Activated CD4-positive, alpha-beta T cell treated with anti-CD3 and anti-CD28 coated beads, Interleukin-2, amount 10 ng/mL, durations not matched to agents 24 days and 14 days (primary cell): ENCODE measurements at places on chromosomes 6 and 20. TPM values are rescaled to one million over a fixed set of nuclear protein-coding genes. Genes with fewer than 3 reads are reported as not detected.
A peak's percentile ranks its signal among the peaks of the same experiment; 100 is the strongest.

GRCh38 chr6:90365565-90366219, 69.0 kb upstream of the BACH2 start:
- H3K27ac ChIP-seq, result no peak overlapping the region
- peaks cover 16% of the 10 kb centered on the region for H3K4me1 ChIP-seq
- peak; percentile 32 for DNase-seq
- peaks cover 10% of the 10 kb centered on the region for H3K27me3 ChIP-seq
- no peaks in the 10 kb centered on the region for H3K36me3 ChIP-seq
- H3K4me3 ChIP-seq, result no peak overlapping the region

- peaks cover 12% of the 10 kb centered on the region for H3K36me3 ChIP-seq
- no peak overlapping the region for H3K4me3 ChIP-seq
Measured at GRCh38 chr6:15596186-15596896, 66.5 kb downstream of the DTNBP1 start.

GRCh38 chr6:134954272-134955000, 4.5 kb upstream of the ALDH8A1 start:
- H3K4me3 ChIP-seq, result no peak overlapping the region
- H3K27ac ChIP-seq, result no peak overlapping the region
- peaks cover 13% of the 10 kb centered on the region for H3K36me3 ChIP-seq
- peaks cover 13% of the 10 kb centered on the region for H3K4me1 ChIP-seq
- H3K27me3 ChIP-seq, result no peaks in the 10 kb centered on the region

DNA sequence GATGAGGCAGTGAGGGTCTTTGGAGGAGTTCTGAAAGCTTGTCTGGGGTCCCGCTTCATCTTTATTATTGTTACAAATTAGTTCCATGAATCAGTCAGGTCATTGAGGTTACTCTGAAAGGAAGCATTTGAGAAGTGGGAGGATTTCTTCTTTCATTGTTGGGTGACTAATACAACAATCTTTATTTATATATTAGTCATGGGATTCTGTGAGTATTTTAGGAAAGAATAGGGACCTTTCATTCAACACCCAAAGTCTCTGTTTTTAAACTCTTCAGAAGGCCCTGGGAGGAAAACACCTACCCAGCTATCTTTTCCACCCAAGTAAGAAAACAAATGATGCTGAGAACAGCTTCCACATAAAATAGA, 98.3 kb downstream of the SOD2 start:
- no peak overlapping the region for H3K4me3 ChIP-seq
- H3K27ac ChIP-seq, result peak overlapping the region; percentile 76
- no peak for DNase-seq
- H3K36me3 ChIP-seq, result no peaks in the 10 kb centered on the region
- H3K4me1 ChIP-seq, result peaks cover 8% of the 10 kb centered on the region

- no peak for DNase-seq
- peaks cover 4% of the 10 kb centered on the region for H3K4me1 ChIP-seq
- no peak overlapping the region for H3K27ac ChIP-seq
- H3K27me3 ChIP-seq, result no peaks in the 10 kb centered on the region
Measured at GRCh38 chr6:42923666-42924065, 5.6 kb upstream of the CNPY3 start.

- no peak for DNase-seq
- no peaks in the 10 kb centered on the region for H3K4me1 ChIP-seq
- H3K27ac ChIP-seq, result no peak overlapping the region
- no peak overlapping the region for H3K4me3 ChIP-seq
- H3K36me3 ChIP-seq, result no peaks in the 10 kb centered on the region
- H3K27me3 ChIP-seq, result peaks cover 4% of the 10 kb centered on the region
Measured at GRCh38 chr6:1099264-1099663, 212.6 kb upstream of the FOXQ1 start.

GRCh38 chr6:30844118-30844535, 40.2 kb upstream of the DDR1 start:
- H3K4me3 ChIP-seq, result no peak overlapping the region
- peaks cover 21% of the 10 kb centered on the region for H3K4me1 ChIP-seq
- H3K27me3 ChIP-seq, result no peaks in the 10 kb centered on the region
- DNase-seq, result no peak
- H3K27ac ChIP-seq, result no peak overlapping the region

DNA sequence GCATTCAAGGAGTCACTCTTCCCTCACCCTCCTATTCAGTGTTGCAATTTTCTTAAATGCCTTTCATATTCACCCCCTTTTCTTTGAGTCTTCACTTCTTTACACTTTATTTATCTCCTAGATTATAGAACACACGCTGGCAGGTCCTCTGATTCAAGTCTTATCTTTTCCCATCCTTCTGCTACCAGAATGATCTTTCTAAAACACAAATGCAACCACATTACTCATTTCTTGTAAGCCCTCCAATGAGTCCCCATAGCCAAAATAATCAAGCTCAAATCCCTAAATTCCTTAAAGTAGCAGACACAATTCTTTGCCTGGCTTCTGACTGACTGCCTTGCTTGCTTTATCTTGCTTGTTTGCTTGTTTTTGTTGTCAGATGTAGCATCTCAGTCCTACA, 920.0 kb downstream of the TFAP2A start:
- no peaks in the 10 kb centered on the region for H3K27me3 ChIP-seq
- H3K4me3 ChIP-seq, result no peak overlapping the region
- H3K27ac ChIP-seq, result no peak overlapping the region
- no peaks in the 10 kb centered on the region for H3K36me3 ChIP-seq

GRCh38 chr6:134079406-134079921, 27.0 kb upstream of the SLC2A12 start:
- peaks cover 6% of the 10 kb centered on the region for H3K27me3 ChIP-seq
- no peak overlapping the region for H3K27ac ChIP-seq
- no peak overlapping the region for H3K4me3 ChIP-seq
- H3K4me1 ChIP-seq, result peaks cover 17% of the 10 kb centered on the region
- H3K36me3 ChIP-seq, result no peaks in the 10 kb centered on the region

GRCh38 chr20:57699395-57699794, 10.4 kb downstream of the PMEPA1 start:
- H3K4me3 ChIP-seq, result no peak overlapping the region
- no peaks in the 10 kb centered on the region for H3K36me3 ChIP-seq
- H3K27ac ChIP-seq, result no peak overlapping the region
- no peak for DNase-seq

- no peak for DNase-seq
- no peaks in the 10 kb centered on the region for H3K4me1 ChIP-seq
- H3K27me3 ChIP-seq, result no peaks in the 10 kb centered on the region
- H3K36me3 ChIP-seq, result no peaks in the 10 kb centered on the region
- H3K27ac ChIP-seq, result no peak overlapping the region
Measured at GRCh38 chr6:10266061-10266460, 148.8 kb downstream of the TFAP2A start.

GRCh38 chr6:43491750-43492661, 14.6 kb downstream of the TJAP1 start:
- H3K36me3 ChIP-seq, result peaks cover 3% of the 10 kb centered on the region
- H3K4me1 ChIP-seq, result peaks cover 16% of the 10 kb centered on the region
- H3K27ac ChIP-seq, result no peak overlapping the region
- no peak for DNase-seq
- no peak overlapping the region for H3K4me3 ChIP-seq
- H3K27me3 ChIP-seq, result no peaks in the 10 kb centered on the region

DNA sequence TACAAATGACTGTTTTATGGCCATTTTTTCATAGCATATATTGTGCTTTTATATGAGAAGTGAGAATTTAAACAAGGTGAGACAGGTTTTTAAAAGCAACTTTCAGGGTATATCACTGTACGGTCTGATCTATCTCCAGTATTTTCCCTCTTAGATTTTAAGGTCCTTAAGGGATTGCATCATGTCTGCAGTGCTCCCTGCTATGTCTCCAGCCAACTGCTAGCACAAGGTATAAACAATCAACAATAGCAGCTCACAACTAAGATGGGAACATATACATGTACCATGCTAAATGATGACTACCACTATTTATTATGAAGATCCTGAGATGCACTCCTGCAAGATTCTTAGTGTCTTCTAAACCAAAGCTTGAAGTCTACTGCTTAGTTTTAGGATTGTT, 7.2 kb downstream of the FUCA2 start:
- no peak overlapping the region for H3K4me3 ChIP-seq
- peaks cover 10% of the 10 kb centered on the region for H3K4me1 ChIP-seq

TFAP2B gene
- total RNA-seq, result not detected in 2 replicates

HNF4A gene
- not detected in 2 replicates for total RNA-seq

PRIM2 gene
- total RNA-seq, result 37.5 and 41.3 TPM in 2 replicates

ZNF334 gene
- 1.6 and 2.0 TPM in 2 replicates for total RNA-seq

LST1 gene
- 42.6 and 46.4 TPM in 2 replicates for total RNA-seq
